ENCODE measurements at places on chromosomes 16 and 17. TPM values are rescaled to one million over a fixed set of nuclear protein-coding genes. Genes with fewer than 3 reads are reported as not detected.

DNA sequence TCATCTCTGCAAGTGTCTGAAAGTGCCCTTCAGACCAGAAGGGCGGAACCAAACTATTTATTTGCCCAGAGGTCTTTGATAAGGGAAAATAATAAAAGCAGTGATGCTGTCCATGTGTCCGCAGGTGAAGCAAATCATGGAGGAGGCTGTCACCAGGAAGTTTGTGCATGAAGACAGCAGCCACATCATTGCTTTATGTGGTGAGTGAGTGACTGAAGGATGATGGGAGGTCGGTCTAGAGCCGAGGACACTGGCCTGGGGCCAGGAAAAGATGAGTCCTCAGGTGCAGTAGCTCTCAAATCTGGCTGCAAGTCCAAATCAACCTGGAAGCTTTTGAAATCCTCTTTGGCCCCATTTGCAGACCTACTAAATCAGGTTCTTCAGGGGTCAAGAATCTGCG, 6.1 kb downstream of the SGSM2 start:
- DNase-seq, result no peak

- no peak for DNase-seq
Observed at GRCh38 chr16:46839986-46840443, 9.0 kb upstream of the C16orf87 start.

GRCh38 chr17:38900978-38901656, 24.3 kb upstream of the LASP1NB start:
- peak; percentile 72 for DNase-seq

DNA sequence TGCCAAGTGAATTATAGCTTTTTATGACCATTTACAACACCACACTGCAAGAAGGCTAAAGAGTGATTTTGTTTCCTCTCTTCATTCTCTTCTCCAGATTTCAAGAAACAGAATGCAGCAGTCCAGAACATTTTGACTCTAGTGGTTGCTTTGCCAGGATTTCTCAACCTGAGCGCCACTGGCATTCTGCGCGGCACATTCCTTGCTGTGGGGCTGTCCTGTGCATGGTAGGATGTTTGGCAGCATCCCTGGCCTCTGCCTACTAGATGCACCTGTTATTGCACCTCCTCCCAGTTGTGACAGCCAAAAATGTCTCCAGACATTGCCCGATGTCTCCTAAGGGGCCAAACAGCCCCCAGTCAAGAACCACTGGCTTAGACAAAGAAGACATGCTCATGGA, 25.7 kb upstream of the SLC39A11 start:
- no peak for DNase-seq

- no peak for DNase-seq
Observed at GRCh38 chr16:66587881-66588600, 8.8 kb downstream of the CMTM2 start.

- DNase-seq, result peak; percentile 59
Observed at GRCh38 chr16:23836404-23837311, 875 bp downstream of the PRKCB start.

GRCh38 chr17:58228679-58229078, 9.6 kb upstream of the MKS1 start:
- DNase-seq, result no peak

DNA sequence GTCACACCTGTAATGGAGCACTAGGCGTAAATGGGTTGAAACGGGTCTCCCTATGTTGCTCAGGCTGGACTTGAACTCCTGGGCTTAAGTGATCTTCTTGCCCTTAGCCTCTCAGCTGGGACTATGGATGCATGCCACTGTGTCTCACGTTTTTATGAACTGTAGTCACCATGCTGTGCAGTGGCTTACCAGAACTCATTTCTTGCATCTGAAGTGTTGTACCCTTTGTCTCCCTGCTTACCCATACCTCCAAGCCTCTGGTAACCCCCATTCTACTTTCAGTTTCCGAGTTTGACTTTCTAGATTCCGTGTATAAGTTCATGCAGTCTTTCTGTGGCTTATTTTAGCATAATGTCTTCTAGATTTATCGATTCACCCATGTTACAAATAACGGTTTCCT, 7.7 kb downstream of the PYCARD start:
- DNase-seq, result no peak

DNA sequence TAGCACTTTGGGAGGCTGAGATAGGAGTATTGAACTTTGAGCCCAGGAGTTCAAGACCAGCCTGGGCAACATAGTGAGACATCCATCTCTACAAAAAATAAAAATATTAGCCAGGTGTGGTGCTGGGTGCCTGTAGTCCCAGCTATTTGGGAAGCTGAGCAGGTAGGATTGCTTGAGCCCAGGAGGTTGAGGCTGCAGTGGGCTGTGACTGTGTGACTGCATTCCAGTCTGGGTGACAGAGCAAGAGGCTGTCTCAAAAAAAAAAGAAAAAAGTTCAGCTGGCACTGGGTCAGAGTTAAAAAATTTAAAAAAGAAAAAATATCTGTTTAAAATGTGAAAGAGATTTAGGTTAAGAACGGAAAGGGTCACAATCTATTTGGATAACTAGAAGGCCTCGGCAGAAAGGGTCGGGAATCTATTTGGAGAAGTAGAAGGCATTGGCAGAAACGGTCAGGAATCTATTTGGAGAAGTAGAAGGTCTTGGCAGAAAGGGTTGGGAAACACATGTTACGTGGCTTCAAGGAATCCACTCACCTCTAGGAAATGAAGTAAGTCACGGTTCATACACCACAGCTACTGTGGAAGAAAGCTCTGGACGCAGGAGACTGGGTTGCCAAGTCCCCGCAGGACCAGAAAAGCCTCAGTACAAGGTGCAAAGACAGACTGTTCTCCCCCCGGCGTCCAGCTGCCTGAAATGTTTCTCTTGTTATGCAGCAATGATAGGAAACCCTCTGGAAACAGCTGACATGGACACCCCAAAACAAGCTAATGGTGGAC, 25.3 kb downstream of the LMF1 start:
- DNase-seq, result peak; percentile 5

DNA sequence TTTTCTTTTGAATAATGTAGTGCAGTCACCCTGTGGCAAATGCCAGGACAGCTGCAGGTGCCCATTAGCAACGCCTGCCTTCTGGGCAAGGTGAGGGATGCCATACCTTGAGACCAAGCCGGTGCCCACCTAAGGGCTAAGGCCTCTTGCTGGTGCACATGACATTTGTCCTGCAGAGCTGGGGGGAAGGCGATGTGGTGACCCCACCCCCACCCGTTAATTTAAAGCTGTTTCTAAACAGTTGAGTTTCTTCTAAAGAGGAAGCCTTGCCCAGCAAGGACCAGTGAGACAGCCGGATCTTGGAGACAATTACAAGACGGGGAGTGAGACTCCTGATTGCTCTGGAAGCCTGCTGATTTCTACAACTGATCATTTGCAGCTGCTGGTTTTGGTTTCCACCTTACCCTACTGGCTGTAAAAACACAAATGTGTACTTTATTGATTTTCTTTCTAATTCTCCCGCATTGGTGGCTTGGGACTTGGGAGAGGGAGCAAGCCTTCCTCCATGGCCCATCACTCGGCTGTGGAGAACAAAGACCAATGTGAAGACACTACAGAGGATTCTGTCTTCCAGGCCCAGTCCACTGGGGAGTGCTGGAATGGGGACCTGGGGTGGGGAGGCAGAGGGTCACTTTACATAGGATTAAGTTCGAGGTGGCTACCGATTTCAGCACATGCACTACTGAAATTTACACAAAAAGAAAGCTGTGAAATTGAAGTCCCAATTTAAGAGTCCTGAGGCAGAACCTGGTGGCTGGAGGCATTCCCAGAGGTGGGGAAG, 2.7 kb downstream of the CDK5R1 start:
- no peak for DNase-seq

DNA sequence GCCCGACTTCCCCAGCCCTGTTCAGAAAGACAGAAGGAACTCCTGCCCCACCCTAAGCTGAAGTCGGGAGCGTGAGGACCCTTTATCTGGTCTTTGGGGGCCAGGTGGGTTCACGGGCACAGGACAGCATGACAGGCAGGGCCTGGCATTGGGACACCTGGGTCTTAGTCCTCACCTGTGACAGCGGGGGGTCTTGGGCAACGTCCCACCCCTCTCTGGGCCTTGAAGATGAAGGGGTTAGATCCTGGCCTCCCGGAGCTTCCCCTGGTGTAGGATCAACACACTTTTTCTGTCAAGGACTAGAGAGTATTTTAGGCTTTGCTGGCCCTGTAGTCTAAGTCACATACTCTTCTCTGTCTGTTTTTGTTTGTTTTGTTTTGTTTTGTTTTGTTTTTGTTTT, 65.1 kb downstream of the JPH3 start:
- DNase-seq, result no peak

GRCh38 chr16:77805398-77805797, 17.0 kb downstream of the VAT1L start:
- DNase-seq, result no peak

- no peak for DNase-seq
Observed at GRCh38 chr16:10658943-10659342, 35.8 kb downstream of the TEKT5 start.

DNA sequence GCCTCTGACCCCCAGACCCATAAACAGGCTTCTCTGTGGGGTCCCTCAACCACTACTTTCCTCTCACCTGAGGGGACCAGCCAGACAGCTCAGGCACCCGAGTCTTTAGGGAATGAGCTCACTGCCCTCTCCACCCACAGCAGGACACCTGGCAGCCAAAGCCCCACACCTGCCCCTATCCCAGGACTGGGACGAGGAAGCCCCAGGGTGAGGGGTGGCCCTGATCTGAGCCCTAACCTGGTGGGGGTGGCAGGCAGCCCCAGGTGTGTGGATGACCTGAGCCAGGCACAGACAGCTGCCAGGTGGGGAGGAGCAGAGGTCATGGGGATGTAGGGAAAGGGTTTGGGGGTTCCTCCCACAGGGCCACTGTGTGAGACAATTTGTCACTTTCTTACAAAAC, 1.7 kb upstream of the TEX19 start:
- no peak for DNase-seq

- no peak for DNase-seq
Observed at GRCh38 chr16:23403547-23403946, 49.4 kb downstream of the COG7 start.

DNA sequence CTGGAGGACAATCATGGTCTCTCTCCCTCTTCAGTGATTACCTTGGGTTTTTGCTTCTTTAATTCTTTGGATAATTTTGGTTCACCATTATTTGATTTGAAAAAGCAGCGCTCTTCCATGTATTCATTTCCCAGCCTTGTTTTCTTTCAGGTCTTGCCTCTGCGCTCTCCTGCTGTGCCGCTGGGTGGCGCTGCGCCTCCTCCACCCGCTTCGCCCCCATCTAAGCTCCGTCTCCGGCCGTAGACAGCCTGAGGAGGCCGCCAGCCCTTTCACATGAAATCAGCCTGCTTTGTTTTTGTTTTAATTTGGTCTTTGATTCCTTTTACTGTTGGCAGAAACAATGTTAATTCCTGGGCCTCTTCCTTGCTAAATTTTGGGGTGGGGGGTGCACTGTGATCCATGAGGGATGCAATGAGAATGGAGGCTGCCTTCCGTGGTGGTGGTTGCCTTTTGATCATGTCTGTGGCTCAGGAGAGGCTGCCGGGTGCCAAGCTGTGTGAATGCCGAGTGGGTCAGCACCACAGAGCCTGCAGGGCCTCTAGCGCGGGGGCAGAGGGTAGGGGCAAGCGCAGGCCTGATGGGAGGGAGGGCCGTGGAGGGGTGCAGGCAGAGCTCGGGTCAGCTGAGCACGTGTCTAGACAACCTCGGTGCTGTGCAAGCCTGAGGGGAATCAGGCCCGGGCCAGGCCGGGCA, 64.1 kb downstream of the PLD6 start:
- peak; percentile 77 for DNase-seq

DNA sequence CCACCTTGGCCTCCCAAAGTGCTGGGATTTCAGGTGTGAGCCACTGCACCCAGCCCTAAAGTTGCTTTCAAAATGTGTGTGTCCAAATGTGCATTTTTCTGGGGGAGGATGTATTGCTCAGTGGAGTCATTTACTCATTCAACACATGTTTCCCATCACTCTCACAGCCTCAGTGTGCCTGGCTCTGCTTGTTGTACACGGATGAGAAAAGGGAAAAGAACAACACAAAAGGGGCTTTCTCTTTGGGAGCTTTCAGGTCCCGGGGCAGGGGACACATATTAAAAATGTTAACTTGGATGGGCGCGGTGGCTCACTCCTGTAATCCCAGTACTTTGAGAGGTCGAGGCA, 1.7 kb upstream of the PPL start:
- no peak for DNase-seq

GRCh38 chr16:58435779-58436178, 43.5 kb downstream of the GINS3 start:
- DNase-seq, result no peak

DNA sequence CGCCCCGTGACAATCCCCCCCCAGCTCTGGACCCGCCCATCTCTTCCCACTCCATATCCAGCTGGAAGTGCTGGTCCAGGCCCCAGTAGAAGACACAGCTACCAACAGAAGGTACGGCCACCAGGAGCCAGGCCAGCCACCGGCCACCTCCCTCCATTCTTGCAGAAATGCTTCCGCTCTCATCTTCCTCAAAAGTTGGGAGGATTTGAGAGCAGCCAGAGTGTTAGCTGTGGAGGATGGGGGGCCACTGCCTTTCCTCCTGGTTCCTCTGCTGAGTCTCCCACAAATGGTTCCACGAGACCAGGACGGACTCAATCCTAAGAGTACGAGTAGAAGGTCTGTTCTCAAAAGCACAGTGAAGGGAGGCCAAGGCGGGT, 78.3 kb downstream of the GAS7 start:
- no peak for DNase-seq

DNA sequence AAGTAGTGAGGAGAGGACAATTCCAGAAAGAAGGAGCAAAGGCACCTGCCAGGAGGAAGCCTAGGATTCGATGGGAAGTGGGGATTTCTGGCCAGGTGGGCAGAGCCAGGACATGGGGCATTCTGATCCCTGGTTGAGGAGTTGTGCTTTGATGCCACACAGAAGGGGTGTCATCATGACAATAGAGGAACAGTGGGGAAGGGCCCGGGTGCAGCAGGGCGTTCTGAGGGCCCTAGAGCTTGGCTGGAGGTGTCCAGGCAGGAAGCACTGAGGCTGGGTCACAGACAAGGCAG, 4.3 kb downstream of the EVPLL start:
- no peak for DNase-seq

- no peak for DNase-seq
Observed at GRCh38 chr16:16062023-16062937, 112.9 kb downstream of the ABCC1 start.

- peak; percentile 41 for DNase-seq
Observed at GRCh38 chr17:80005360-80006338, 30.0 kb downstream of the TBC1D16 start.

DNA sequence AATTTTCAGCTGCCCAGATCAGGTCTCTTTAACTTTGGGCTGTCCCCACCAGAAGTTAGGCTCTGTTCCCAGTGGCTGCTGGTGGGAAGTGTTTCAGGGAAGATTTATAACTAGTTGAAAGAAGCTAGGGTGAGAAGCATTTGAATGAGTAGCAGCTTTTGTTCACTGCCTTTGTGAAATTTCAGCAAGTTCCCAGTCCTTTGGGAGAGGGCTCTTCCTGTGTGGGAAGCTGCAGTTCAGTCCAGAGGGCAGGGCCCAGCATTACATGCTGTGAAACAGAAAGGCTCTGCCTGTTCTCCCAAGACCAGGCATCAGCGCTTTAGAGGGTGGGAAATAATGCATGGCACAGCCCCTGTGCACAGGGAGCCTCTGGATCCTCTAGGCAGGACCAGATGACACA, 17.8 kb downstream of the PROCA1 start:
- DNase-seq, result no peak

YBX2 gene
- polyA plus RNA-seq, result 0.21 TPM

PHLPP2 gene
- 2.9 TPM for polyA plus RNA-seq

RTN4RL1 gene
- polyA plus RNA-seq, result 0.44 TPM

PYDC1 gene
- not detected for polyA plus RNA-seq

ALDH3A2 gene
- 68.6 TPM for polyA plus RNA-seq

ZDHHC1 gene
- 2.9 TPM for polyA plus RNA-seq

EMP2 gene
- 22.8 TPM for polyA plus RNA-seq

CDH5 gene
- polyA plus RNA-seq, result 22.2 TPM

ZG16 gene
- polyA plus RNA-seq, result 0.01 TPM

TOP3A gene
- 24.3 TPM for polyA plus RNA-seq

KRTAP2-1 gene
- not detected for polyA plus RNA-seq
